ENCODE measurements at places on chromosomes 12 and 14. TPM values are rescaled to one million over a fixed set of nuclear protein-coding genes. Genes with fewer than 3 reads are reported as not detected.

The TEX22 gene
- 4.1 TPM for total RNA-seq

The AQP2 gene
- not detected for total RNA-seq

The FOXA1 gene
- 11.2 TPM for total RNA-seq

The BDKRB2 gene
- 1.4 TPM for total RNA-seq

The PNP gene
- total RNA-seq = 63.9 TPM

The FSCB gene
- not detected for total RNA-seq

The WDHD1 gene
- total RNA-seq = 5.8 TPM

The APOLD1 gene
- total RNA-seq = 8.0 TPM

The P2RX2 gene
- total RNA-seq = not detected

The FOXN4 gene
- total RNA-seq = not detected

The SERPINA12 gene
- total RNA-seq = not detected

The MYF5 gene
- total RNA-seq = not detected

All from MCF 10A (cell line).